Activated CD4-positive, alpha-beta T cell treated with anti-CD3 and anti-CD28 coated beads for 4 hours (primary cell): ENCODE measurements at places on chromosomes 6 and 20.
A peak's percentile ranks its signal among the peaks of the same experiment; 100 is the strongest.

DNA sequence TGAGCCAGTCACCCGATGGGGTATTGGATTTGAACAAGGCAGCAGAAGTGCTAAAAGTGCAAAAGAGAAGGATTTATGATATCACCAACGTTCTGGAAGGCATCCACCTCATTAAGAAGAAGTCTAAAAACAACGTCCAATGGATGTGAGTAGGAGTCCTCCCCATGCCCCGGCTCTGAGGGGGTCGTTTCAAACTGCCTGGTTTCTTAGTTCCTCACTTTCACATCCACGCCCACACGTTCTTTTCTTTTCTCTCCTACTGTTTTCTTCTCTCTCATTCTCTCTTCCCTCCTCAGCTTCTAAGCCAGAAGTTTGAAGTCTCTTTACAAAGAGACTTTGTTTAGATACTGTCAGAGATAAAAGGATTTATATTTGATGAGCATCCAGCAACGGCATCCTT lies 53.0 kb upstream of the CDKAL1 start:
- DNase-seq = no peak

DNA sequence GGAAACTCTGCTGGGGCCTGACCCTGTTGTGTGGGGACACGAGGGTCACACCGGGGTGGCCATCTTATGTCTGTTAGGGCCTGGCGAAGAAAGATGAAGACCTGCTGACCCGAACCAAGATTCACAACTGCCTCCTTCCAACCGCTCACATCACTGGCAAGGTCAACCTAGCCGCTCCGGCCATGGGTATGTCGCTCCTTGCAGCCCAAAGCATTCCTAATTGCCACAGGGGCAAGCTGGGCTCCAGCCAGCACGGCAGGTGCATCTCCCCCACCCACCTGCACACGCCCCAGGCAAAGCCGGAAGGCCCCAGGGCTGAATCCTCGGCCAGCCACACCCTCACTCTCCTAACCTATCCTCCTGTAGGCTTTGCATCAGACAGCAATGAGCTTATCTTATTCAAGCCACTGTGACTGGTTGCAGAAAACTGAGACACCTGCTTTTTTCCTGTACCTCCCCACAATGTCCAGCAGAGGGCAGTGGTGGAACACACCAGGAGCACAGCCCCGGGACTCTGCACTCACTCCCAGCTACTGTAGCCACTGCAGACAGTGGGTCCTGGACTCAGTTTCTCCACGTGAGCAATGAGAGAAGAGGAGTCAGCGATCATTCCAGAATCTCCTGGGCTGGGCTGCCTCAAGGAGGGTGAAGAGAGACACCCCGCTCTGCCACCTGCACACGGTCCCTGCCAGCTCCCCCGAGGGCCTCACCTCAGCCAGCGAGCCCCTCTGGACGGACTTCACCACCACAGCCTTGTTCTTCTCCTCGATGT lies 170.2 kb downstream of the PREX1 start:
- DNase-seq = peak; percentile 59

- no peak for DNase-seq
These were observed 122.9 kb downstream of the RNF144B start for GRCh38 chr6:18509871-18510643.

DNA sequence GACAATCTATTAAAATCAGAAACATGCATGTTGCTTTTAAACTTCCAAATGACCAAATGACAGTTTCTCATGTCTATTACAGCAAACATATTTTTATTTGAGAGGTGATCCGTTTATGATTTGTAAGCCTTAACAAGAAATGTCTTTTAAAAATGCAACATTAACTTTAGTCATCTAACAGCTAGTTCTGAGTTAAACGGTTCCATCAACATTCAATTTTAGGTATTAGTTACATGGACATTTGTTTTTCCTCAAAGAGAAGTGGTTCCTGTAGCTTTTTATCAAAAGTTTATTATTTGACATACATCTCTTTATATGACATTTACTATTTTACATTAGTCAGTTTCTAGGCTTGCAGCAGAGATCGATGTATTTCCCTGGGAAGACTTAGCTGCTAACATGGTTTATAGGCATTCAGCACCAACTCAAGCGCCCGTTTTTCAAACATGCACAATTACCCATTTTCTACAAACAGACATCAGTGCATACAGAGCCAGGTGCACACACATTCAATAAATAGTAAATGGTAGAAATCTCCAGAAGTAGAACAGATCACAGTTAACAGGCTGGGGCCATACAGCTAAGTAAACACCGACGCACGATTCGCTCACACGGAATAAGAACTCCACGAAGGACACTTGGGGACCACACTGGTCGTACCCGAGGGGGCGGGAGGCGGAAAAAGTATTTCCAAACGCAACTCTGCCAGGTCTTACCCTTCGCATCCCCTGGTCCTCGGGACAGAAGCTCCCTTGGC lies 882 bp downstream of the CNR1 start:
- no peak for DNase-seq

GRCh38 chr6:51289041-51289440 lies 470.4 kb downstream of the TFAP2B start:
- DNase-seq = no peak

GRCh38 chr6:53692172-53692571 lies 26.6 kb upstream of the KLHL31 start:
- DNase-seq = no peak

- no peak for DNase-seq
These were observed 70.9 kb downstream of the BMP7 start for GRCh38 chr20:57195469-57196100.

DNA sequence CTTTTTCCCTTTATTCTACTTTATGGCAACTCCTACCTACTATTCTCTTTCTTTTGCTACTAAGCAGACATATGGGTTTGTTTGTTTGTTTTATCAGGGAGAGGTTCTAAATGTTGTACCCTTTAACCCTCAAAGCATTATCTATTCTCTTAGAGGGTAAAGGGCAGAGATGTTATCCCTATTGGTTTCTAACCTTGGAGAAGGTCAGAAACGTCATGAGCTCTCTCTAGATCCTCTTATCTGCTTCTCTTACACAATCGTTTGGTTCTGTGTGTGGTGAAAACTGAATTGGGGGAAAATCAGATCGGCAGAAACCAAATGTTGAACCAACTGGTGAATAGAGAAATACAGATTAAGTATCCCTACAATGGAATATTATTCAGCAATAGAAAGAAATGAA lies 6.4 kb upstream of the MPC1 start:
- DNase-seq = no peak

GRCh38 chr6:56954403-56955170 lies at the start of gene BEND6:
BEND6 (plus strand) TSS chr6:56955107; CDS start chr6:56981811, 26,704 bp downstream.
- peak; percentile 9 for DNase-seq

- no peak for DNase-seq
These were observed 297.5 kb upstream of the FERMT1 start for GRCh38 chr20:6420336-6420735.
